ENCODE measurements at places on chromosomes 4 and X. TPM values are rescaled to one million over a fixed set of nuclear protein-coding genes. Genes with fewer than 3 reads are reported as not detected.

GRCh38 chr4:183499801-183500200 is 5.1 kb upstream of the ING2 start:
- H3K27me3 ChIP-seq = no peaks in the 10 kb centered on the region
- no peak for DNase-seq
- H3K4me3 ChIP-seq = no peak overlapping the region
- peaks cover 23% of the 10 kb centered on the region for H3K4me1 ChIP-seq
- peaks cover 4% of the 10 kb centered on the region for H3K36me3 ChIP-seq
- no peak overlapping the region for H3K27ac ChIP-seq

DNA sequence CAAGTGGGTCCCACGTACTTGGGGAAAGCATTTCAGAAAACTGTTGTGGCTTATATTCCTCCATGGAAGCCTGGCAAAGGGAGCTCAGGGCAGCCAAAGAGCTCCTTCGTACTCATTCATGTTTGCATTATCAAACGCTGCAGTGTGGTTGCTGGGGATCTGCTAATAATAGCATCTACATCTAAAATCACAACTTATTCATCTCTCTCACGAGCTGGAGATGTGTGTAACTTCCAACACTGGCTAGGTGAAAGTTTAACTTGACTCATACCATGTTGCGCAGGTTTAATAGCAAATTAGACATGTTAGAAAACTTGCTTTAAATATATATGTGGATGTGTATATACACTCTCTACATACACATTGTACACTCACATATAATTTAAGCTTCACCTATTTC is 415.1 kb downstream of the AFF2 start:
- no peaks in the 10 kb centered on the region for H3K4me1 ChIP-seq
- no peak overlapping the region for H3K27ac ChIP-seq
- H3K36me3 ChIP-seq = no peaks in the 10 kb centered on the region
- no peak for DNase-seq

DNA sequence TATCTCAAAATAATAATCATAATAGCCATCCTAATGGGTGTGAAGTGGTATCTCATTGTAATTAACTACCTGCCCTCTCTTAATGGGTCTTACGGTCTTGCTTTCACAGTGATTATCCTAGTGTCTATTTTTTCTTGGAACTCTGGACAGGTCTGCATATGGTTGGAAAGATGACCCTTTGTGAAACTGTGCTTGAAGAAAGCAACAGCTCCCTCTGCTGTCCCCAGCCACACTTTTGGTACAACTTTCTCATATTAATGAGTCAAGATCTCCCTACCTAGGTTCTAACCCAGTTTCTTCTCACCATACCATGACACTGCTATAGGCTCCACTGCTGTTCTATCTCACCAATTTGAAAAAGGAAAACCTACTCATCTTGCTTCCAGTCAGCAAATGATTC is 2.4 kb downstream of the TFDP3 start:
- H3K4me3 ChIP-seq = no peak overlapping the region
- no peaks in the 10 kb centered on the region for H3K4me1 ChIP-seq
- no peaks in the 10 kb centered on the region for H3K36me3 ChIP-seq
- no peaks in the 10 kb centered on the region for H3K27me3 ChIP-seq

- H3K36me3 ChIP-seq = peaks cover 4% of the 10 kb centered on the region
- H3K4me3 ChIP-seq = no peak overlapping the region
- DNase-seq = no peak
- H3K4me1 ChIP-seq = peaks cover 30% of the 10 kb centered on the region
- no peak overlapping the region for H3K27ac ChIP-seq
These were observed 32.8 kb upstream of the PTTG2 start for GRCh38 chr4:37927434-37927833.

DNA sequence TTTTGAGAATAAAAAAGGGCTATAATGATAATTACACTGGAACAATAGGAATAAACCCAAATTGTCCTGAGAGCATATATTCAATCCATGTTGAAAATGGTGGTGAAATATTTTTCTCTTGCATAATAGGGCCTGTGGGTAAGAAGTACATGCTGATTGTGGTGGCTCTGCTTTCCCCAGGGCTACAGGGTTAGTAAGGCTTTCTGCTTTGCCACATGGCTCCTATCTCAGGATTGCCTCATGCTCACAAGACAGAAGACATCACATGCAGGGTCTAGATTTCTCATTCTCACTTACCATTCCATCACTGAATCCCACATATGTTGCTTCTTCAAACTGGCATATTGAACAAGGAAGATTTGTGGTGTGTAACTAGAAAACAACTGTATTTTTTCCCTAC is 12.4 kb upstream of the VEGFC start:
- no peaks in the 10 kb centered on the region for H3K36me3 ChIP-seq
- H3K4me1 ChIP-seq = no peaks in the 10 kb centered on the region
- no peak overlapping the region for H3K4me3 ChIP-seq
- no peak for DNase-seq

The PNMA5 gene
- not detected for total RNA-seq

All from activated T-helper 2 cell treated with anti-CD3 and anti-CD28 coated beads, Interferon-gamma antibody, Interleukin-2, Interleukin-4, amounts not matched to agents 10 μg/mL and 5 μg/mL and 100 μg/mL, durations not matched to agents 14 hours and 24 hours and 36 hours (primary cell).